ENCODE measurements at places on chromosomes 12 and 14.

GRCh38 chr12:50542448-50542847 lies 37.7 kb downstream of the DIP2B start:
- DNase-seq, result no peak

GRCh38 chr12:46549527-46550265 lies 177.1 kb upstream of the SLC38A2 start:
- peak; percentile 46 for DNase-seq

GRCh38 chr14:86955771-86956354 lies 1037.1 kb downstream of the GALC start:
- DNase-seq, result no peak

DNA sequence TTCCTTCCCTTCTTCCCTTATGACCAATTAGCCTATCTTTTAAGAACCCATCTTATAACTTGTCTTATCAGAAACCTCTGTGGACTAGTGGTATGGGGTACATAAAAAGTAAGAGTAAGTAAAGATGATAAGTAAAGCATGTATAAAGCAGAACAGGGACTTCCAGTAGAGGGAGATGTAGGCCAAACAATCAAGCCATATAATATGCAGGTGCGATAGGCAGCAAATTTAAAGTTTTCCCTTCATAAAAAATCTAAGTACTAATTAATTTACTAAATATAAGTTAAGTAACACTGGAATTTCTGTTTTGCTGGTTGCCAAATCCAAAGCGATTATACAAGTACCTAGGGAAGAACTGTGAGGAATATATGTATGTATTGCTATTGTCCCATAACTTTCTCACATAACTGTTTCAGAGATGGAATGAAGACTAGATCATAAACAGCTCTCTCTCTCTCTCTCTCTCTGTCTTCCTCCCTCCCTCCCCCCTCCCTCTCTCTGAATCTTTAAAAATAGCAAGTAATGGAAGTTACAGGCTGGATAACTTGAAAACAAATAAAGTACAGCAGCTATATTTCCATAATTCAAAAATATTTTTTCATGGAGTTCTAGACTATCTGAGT lies 25.7 kb downstream of the METTL25 start:
- peak; percentile 2 for DNase-seq

GRCh38 chr12:50751948-50752721 lies 11.8 kb upstream of the ATF1 start:
- DNase-seq, result no peak

DNA sequence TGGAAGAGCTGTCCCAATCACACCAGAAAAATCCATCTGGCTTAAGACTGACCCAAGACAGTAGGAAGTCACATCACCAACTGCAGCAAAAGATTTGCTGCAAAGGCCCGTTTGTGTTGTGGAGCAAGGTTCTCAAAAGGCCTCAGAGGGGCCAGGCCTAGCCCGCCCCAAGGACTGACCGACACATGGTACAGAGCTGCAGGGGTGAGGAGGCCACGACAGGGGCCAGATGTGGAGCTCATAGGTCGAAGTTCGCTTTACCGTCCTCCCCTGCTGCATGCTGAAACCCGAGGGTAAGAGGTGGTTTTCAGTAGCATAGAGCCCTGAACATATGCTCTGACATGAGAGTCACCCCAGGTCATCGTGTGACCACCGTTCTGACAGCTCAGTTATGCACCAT lies 35.5 kb downstream of the PLBD1 start:
- DNase-seq, result no peak

DNA sequence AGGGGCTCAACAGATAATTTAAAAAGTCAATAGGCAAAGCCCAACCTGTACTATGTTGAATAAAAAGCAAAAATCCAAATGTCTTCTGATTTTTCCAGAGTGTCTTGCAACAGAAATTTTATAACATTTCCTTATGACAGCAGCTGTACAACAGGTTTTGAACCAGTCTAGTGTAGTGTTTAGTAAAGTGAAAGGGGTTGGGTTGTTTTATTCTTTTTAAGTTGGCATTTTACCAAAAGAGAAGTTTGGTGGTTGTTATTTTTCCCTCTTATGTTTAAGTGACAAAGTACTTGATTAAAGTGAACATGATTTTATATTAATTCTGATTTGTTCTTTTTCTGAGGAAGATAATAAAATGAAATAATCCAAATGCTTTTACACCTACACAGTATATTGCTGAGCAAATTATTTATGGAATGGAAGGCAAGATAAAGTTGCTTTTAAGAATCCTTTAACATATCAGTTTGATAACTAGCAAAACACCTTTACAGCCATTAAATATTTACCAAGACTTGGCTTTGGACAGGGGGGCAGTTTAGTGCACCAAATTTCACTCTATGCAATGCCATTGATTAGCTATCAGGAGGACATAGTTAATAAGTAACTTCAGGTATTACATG lies 128.9 kb downstream of the FOXA1 start:
- no peak for DNase-seq

DNA sequence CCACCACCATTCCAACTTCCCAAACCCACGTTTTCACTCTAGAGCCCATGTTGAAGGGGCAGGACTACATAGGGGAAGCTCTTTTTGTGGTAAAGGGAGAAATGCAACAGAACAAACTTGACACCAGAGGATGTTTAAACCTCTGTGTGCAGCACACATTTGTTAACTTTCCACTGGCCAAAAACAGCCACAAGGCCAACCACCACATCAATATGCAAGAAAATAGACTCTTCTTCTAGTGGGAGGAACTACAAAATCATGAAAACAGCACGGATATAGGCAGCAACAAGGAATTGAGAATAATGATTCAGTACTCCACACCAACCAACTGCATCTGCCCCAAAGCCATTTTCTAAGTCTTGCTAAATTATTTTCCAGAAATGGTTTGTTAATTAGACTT lies 66.3 kb upstream of the CEP83 start:
- no peak for DNase-seq

- DNase-seq, result peak; percentile 21
Observed at GRCh38 chr14:55667801-55668200, 87.8 kb downstream of the KTN1 start.

DNA sequence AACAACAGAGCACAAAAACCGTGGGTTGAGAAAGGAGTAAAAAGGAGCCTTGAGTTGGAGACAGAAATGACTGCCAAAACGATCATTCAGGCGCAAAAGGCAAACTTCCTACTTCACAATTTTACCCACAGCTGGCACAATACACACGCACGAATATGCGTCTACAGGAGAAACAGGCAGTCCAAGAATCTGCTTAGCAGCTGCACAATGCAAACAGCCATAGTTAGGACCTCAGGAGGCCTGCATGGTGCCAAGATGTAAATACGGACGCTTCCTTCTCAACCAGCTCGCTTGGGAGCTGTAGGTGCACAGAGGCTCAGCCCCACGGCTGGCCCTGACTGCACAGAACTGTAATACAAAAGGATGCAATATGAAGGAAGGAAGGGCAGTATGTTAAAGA lies 250.1 kb upstream of the CAND1 start:
- no peak for DNase-seq

GRCh38 chr12:57477710-57478681 lies 1.7 kb downstream of the ARHGAP9 start:
- DNase-seq, result no peak

- DNase-seq, result no peak
Observed at GRCh38 chr12:8493084-8493483, 20.2 kb upstream of the CLEC4D start.

DNA sequence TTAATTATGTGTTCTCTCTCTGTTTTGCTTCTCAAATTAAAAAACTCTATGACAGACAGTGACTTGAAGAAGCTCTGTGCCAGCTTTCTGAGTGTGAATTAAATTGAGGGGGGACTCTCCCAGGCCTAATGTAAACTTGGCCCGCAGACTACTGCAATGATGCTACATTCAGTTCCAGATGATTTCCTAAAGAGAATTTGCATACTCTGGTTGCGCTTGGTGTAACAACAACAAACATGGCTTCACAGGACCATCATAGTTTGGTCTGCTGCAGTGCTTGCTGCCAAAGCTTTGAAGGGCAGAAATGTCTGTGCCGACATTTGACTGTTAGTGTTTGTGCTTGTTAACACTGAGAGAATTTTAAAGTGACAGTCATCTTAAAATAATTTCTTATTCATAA lies 25.0 kb downstream of the CFAP54 start:
- DNase-seq, result no peak

DNA sequence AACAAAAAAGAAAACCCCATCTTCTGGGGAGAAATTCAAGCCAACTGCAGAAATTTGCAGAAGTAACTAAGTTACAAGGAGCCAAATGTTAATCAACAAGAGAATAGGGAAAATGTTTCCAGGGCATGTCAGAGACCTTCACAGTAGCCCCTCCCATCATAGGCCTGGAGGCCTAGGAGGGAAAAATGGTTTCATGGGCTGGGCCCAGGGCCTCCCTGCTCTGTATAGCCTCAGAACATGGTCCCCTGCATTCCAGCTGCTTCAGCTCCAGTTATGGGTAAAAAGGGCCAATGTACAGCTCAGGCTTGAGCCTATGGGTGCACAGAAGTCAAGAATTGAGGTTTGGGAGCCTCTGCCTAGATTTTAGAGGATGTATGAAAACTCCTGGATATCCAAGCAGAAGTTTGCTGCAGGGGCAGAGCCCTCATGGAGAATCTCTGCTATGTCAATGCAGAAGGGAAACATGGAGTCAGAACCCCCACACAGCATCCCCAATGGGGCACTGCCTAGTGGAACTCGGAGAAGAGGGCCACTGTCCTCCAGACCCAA lies 260.9 kb downstream of the DUSP6 start:
- no peak for DNase-seq

- no peak for DNase-seq
Observed at GRCh38 chr14:101878822-101879528, 85.4 kb upstream of the DYNC1H1 start.

- DNase-seq, result no peak
Observed at GRCh38 chr12:120227233-120228040, 26.5 kb upstream of the RPLP0 start.

GRCh38 chr14:74660167-74660566 lies 48.1 kb upstream of the LTBP2 start:
- peak; percentile 74 for DNase-seq

- no peak for DNase-seq
Observed at GRCh38 chr12:9735601-9736000, 2.7 kb upstream of the CLECL1 start.

DNA sequence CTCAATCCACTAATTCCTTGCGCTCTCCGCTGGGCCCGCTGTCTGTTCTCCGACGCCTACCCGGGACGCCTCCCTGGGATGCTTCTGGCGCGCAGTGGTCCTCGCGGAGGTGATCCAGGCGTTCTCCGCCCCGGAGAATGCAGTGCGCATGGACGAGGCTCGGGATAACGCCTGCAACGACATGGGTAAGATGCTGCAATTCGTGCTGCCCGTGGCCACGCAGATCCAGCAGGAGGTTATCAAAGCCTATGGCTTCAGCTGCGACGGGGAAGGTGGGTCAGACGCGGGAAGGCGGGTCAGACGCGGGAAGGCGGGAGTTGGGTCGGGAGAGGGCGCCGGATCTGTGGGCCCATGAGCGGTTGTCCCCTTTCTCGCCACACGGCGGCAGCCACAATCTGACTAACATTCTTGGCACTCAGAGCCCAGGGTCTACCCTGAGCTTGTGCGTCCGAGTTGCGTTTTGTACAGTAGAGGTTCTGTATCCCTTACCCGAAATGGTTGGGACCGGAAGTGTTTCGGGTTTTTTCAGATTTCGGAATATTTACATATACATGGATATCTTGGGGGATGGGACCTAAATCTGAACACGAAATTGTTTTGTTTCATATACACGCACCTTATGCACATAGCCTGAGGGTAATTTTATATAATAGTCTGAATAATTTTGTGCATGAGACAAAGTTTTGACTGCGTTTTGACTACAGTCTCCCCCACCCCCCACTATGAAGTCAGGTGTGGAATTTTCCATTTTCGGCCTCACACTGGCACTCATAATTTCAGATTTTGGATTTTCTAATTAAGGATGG lies 762 bp downstream of the C12orf57 start:
- DNase-seq, result peak; percentile 94

DNA sequence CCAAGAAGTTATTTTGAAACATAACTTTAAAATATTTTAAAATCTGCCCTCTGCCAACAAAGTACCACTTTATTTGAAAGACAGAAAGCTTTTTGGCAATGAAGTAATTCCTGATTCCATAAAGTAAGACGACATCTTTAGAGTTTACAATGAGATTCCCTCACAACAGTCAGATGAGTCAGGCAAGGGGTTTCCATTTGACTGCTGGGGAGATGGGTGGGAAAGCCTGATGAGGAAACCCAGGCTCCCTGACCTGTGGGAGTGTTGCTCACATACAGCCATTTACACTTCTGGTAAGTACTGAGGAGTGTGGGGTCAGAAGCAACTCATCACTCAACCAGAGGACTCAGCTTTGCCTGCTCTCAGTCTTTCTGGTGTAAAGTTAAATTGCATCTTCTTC lies 10.2 kb downstream of the KITLG start:
- no peak for DNase-seq

DNA sequence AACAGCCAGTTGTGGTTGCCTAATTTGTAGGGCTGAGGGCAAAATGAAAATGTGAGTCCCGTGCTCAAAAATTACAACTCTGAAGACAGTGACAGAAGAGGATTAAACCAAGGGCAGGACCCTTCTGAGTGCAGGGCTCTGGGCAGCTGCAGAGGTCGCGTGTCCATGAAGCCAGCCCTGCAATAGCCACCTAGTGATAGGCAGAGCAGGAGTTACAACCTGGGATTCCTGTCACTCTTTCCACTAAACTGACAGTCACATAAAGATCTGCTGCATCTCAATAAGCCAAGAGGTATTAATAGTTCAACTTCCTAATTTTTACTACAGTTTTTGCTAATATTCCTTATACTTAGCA lies 94.1 kb downstream of the SLC2A13 start:
- peak; percentile 22 for DNase-seq

DNA sequence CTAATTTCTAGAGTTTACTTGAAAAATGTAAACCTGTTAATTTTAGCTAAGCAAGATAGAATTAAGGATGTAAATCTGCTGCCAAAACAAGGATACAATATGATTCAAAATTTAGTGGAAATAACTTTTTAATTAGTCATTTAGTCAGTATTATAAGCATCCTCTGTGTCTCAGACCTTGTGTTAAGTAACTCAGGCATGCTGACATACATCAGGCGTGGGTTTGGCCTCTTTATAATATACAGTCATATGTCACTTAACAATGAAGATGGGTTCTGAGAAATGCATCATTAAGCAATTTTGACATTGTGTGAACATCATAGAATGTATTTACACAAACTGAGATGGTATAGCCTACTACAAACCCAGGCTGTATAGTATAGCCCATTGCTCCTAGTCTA lies 386.9 kb downstream of the ZFP36L1 start:
- no peak for DNase-seq

GRCh38 chr12:132746613-132747012 lies 15.0 kb downstream of the ANKLE2 start:
- DNase-seq, result no peak

GRCh38 chr12:122107261-122107660 lies 28.7 kb downstream of the MLXIP start:
- no peak for DNase-seq

- no peak for DNase-seq
Observed at GRCh38 chr12:3792623-3793288, 39.8 kb upstream of the CRACR2A start.

GRCh38 chr12:132686825-132687210 lies 324 bp downstream of the POLE start:
- DNase-seq, result peak; percentile 89

DNA sequence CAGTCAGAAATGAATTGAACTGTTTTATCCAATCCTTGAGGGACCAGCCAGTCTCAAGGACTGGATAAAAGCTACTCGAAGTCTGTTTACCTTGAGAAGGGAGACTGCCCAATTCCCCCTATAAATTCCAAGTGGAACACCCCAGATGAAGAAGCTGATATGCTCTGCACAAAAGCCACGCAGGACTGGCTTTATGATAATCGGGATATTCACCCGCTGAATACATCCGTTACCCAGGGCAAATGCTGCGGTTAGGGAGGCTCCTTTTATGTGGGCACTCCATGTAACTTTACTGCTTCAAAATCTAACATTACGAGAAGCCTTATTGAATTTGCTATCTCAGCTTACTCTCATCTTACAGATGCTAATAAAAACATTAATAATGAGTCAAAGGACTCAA lies 119.1 kb downstream of the DENND5B start:
- DNase-seq, result no peak
